ENCODE measurements at places on chromosomes 3 and 15. TPM values are rescaled to one million over a fixed set of nuclear protein-coding genes. Genes with fewer than 3 reads are reported as not detected.

DNA sequence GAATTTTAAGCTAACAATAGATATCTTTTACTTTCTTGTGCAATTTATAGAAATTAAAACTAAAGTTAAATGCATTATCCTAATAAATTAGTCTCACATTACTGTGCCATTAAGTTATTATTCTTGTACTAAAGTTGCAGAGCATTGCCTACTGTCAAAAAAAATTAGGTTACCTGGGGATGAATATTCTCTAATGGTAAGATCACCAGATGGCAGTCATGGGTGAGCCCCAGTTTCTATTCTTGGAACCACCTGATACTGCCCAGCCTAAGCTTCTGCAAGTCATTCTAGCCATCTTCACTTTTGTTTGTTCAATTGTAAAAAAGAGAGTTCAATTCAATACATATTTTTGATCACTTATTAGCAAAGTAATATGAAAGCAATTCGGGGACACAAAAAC, 213.2 kb downstream of the CADM2 start:
- DNase-seq: no peak

The SSUH2 gene
- not detected for polyA plus RNA-seq

DNA sequence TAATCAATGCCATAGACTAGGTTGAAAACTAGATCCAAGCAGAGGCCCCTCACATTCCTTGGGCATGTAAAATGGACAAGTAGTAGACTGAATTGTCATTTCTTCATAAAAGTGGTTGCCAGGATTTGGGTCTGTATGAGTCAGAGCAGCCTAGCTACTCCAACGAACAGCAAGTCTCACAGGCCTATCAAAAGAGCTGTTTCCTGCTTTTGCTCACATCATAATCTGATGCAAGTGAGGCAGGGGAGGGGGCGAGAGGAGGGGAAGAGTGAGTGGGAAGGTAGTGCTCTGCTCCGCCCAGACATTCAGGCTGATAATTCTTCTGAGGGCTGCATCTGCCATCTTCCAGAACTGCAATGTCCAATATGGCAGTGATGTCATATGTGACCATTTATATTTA, 228.9 kb upstream of the PRICKLE2 start:
- peak; percentile 76 for DNase-seq

GRCh38 chr15:47933865-47934264, 186.9 kb upstream of the SLC24A5 start:
- no peak for DNase-seq

DNA sequence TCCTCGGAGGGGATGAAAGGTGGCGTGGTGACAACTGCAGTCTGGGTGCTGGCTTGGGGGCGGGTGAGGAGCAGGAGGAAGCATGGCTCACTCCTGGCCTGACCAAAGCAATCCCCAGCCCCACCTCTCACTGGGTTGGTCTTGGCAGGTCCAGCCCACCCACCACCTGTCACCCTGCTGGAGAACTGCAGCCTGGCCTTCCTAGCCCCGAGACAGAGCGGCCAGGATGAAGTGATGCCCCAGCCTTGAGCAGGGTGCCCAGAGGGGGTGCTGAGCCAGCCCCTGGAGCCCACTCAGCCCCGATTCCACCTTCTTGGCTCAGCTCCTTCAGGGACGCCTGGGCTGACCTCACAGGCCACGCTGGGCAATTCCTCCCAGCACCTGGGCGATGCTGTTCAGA, 89.9 kb downstream of the IQSEC1 start:
- DNase-seq: no peak

DNA sequence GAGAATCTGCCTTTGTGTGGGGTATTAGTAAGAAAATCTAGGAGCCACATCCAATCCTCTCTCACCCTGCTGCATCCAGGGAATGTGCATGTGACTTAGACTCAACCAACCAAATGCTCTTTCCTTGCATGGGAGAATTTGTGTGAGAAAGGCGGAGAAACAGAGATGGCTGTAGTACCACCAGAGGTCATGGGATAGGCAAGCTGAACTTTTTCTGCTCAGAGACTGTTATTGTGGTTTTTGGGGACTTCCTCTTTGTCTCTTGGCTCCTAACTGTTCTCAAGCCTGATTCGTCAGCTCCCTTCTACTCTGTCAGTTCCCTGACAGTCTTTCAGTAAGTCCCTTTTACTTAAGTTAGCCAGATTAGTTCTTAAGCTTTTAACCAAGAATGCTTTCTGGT, 2.6 kb upstream of the ZSCAN2 start:
- no peak for DNase-seq

The ZPLD1 gene
- polyA plus RNA-seq: not detected

GRCh38 chr3:194572143-194572789, 61.0 kb downstream of the TMEM44 start:
- peak; percentile 98 for DNase-seq

The RAB6B gene
- 0.67 TPM for polyA plus RNA-seq

The CHRNA5 gene
- 0.74 TPM for polyA plus RNA-seq

DNA sequence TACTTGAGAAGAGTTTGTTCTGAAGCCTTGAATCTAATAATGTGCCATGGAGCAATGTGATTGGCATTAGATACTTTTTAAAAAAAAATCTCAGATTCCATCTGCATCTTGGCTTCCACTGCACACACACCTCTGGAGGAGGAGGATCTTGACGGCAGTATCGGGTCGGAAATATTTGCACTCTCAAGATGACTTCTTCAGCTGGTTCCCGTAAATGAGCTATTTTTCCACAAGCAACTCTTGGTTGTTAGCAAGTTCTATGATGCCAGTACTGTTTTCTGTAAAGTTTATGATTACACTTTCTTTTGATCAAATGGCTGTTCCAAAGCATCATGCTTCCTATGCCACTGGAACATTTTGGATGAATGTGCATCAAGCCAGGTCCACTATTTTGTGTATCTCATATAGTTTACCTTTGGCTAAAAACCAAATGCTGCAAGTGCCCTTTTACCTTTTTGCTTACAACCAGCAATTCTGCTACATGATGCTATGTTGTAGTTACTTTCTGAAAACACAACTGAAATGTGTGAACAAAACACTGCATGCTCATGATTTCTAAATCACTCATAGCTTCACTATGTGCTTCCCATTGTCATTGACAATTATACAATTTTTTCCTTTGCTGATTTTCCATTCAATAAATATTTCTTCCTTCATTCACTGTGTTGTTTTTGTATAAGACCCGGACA, 43.8 kb downstream of the CCR3 start:
- DNase-seq: no peak

DNA sequence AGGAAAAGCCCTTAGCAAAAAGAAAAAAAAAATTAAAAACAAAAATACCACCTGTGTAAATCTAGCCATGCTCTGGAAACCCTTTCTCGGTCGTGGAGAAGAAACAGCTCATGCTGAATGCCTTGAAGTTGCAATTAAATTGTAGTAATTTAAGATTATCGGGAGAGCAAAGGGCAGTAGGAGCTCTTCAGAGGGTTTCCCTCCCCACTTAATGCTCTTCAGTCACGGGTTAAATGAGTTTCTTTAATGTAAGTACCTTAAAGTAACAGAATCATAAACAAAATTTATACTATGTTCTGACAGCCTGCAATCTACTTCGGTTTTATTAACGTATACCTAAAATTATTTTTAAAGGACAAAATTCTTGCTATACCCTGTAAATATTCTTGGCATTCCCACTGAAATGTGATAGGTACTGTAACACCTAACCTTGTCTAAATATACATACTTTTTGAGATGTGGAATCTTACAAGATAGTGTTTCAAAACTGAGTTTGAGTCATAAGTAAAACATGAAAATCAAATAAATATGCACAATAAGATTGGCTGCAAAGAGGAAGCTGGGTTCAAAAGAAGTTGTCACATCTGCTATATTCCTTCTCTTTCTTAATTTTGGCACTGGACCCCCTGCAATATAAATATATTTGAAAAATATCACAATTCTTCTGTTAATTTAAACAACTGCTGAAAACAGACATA, 5.3 kb downstream of the FOXP1 start:
- DNase-seq: peak; percentile 37

The CSPG5 gene
- not detected for polyA plus RNA-seq

DNA sequence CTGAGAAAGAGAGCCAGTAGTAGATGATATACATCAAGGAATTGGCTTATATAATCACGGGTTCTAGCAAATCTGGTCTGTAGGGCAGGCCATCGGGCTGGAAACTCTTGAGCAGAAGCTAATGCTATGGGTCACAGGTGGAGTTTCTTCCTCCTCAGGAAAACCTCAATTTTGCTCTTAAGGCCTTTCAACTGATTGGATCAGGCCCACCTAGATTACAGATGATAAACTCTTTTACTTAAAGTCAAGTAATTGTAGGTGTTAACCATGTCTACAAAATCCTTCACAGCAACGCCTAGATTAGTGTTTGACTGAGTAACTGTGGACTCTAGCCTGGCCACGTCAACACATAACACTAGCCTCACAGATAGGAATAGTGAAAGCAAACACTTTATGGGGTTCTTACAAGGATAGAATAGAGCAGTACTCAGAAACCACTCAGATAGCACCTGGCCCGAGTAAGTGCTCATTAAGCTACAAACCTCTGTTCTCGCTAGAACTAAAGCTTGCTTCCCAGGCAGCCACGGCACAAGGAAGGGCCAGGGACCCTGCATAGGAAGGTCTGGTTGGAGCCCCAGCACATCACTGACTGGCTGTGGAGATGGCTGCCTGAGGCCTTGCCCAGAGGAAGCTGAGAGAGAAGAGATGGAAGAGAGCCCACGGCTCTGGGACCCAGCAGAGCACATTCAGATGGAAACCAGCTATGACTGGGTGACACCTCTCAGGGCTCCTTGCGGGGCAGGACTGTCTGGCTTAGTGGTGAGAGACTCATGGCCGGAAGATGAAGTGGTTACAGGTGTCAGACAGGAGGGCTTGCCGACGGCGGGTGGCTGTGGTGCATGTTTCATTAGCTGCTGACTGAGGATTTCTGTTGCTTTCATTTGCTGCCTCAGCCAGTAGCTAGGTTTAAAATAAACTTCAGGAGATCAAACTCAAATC, 202.5 kb upstream of the TLE3 start:
- DNase-seq: no peak

DNA sequence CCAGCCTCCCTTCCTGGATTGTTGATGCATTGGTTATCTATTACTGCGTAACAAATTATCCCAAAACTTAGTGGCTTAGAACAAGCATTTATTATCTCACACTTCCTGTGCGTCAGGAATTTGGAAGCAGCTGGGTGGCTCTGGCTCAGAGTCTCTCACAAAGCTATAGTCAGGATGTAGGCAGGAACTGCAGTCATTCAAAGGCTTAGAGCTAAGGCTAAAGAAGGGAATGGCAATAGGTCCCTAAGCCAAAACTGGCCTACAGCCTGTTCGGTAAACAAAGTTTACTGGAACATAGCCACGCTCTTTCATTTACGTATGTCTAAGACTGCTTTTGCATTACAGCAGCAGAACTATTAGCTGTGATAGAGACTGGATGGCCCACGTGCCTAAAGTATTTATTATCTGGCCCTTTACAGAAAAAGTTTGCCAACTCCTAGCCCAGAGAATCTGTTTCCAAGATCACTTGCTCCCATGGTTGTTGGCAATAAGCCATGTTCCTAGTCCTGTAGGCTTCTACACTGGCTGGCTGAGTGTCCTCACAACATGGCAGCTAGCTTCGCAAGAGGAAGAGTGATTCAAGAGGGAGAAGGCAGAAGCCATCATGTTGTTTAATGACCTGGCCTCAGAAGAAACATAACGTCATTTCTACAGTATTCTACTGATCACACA, 132.4 kb downstream of the SNRK start:
- DNase-seq: no peak

Measured in GM23248 (cell line).